ENCODE measurements at places on chromosomes 1 and 21. TPM values are rescaled to one million over a fixed set of nuclear protein-coding genes. Genes with fewer than 3 reads are reported as not detected.

The AGPAT3 gene
- total RNA-seq: 40.8 TPM

The DHX9 gene
- total RNA-seq: 353 TPM

The SPATA46 gene
- not detected for total RNA-seq

The KRTAP21-2 gene
- not detected for total RNA-seq

The HAO2 gene
- total RNA-seq: not detected

All from CD4-positive, alpha-beta T cell (primary cell).